ENCODE measurements at places on chromosomes 7 and 10. TPM values are rescaled to one million over a fixed set of nuclear protein-coding genes. Genes with fewer than 3 reads are reported as not detected.

GRCh38 chr7:144670218-144670617 lies 165.6 kb downstream of the TPK1 start:
- no peaks in the 10 kb centered on the region for H3K27me3 ChIP-seq
- no peak overlapping the region for H3K4me3 ChIP-seq
- no peaks in the 10 kb centered on the region for H3K4me1 ChIP-seq
- no peak overlapping the region for H3K27ac ChIP-seq
- DNase-seq, result no peak

GRCh38 chr7:143499743-143500348 lies 22.2 kb downstream of the TAS2R41 start:
- H3K4me3 ChIP-seq, result no peak overlapping the region
- H3K4me1 ChIP-seq, result no peaks in the 10 kb centered on the region
- H3K27me3 ChIP-seq, result no peaks in the 10 kb centered on the region
- DNase-seq, result no peak
- H3K36me3 ChIP-seq, result no peaks in the 10 kb centered on the region

DNA sequence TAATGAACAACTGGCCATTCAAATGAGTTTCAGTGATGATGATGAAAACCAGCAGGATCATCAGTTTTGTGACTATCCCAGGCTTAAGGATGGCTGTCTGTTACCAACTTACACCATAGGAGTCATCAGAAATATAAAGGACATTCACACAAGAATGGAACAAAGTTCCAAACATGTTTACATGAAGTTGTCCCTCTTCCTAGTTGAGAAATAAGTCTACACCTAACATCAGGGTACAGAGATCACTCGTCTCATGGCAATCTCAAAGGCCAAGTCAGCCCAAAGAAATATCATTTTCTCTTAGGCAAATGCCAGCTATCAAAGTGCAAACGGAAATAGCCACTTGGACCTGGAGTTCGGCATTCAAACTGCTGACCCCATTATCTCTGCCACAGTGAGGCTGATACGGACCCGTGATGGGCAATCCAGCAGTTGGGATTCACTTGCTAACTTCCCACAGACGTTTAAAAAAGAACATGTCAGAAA lies 53.0 kb downstream of the CREB3L2 start:
- H3K27ac ChIP-seq, result no peak overlapping the region
- peaks cover 15% of the 10 kb centered on the region for H3K4me1 ChIP-seq
- H3K36me3 ChIP-seq, result peaks cover 5% of the 10 kb centered on the region
- H3K27me3 ChIP-seq, result no peaks in the 10 kb centered on the region

The ADRA2A gene
- not detected for total RNA-seq

- DNase-seq, result no peak
- H3K4me1 ChIP-seq, result no peaks in the 10 kb centered on the region
- no peaks in the 10 kb centered on the region for H3K36me3 ChIP-seq
- H3K27ac ChIP-seq, result no peak overlapping the region
Observed at GRCh38 chr10:70683601-70683934, 11.3 kb downstream of the ADAMTS14 start.

GRCh38 chr7:44827567-44827966 lies 20.3 kb downstream of the H2AZ2 start:
- H3K27me3 ChIP-seq, result no peaks in the 10 kb centered on the region
- DNase-seq, result no peak
- peaks cover 64% of the 10 kb centered on the region for H3K36me3 ChIP-seq
